RCC 7860 (cell line): ENCODE measurements at places on chromosomes 5 and 9.

- no peak for DNase-seq
These were observed 6.9 kb downstream of the UGT3A2 start for GRCh38 chr5:36059571-36060419.

GRCh38 chr5:73668017-73668416, 42.0 kb downstream of the ARHGEF28 start:
- DNase-seq, result no peak

- no peak for DNase-seq
These were observed 16.9 kb downstream of the PCSK5 start for GRCh38 chr9:75907329-75907728.

GRCh38 chr9:81653240-81653639, 36.1 kb downstream of the TLE1 start:
- DNase-seq, result peak; percentile 37
